Activated T-cell treated with anti-CD3 and anti-CD28 coated beads for 1 hour (primary cell): ENCODE measurements at places on chromosomes 5 and 9.
A peak's percentile ranks its signal among the peaks of the same experiment; 100 is the strongest.

- DNase-seq: no peak
These were observed 20.5 kb upstream of the B4GALT1 start for GRCh38 chr9:33187519-33188218.

DNA sequence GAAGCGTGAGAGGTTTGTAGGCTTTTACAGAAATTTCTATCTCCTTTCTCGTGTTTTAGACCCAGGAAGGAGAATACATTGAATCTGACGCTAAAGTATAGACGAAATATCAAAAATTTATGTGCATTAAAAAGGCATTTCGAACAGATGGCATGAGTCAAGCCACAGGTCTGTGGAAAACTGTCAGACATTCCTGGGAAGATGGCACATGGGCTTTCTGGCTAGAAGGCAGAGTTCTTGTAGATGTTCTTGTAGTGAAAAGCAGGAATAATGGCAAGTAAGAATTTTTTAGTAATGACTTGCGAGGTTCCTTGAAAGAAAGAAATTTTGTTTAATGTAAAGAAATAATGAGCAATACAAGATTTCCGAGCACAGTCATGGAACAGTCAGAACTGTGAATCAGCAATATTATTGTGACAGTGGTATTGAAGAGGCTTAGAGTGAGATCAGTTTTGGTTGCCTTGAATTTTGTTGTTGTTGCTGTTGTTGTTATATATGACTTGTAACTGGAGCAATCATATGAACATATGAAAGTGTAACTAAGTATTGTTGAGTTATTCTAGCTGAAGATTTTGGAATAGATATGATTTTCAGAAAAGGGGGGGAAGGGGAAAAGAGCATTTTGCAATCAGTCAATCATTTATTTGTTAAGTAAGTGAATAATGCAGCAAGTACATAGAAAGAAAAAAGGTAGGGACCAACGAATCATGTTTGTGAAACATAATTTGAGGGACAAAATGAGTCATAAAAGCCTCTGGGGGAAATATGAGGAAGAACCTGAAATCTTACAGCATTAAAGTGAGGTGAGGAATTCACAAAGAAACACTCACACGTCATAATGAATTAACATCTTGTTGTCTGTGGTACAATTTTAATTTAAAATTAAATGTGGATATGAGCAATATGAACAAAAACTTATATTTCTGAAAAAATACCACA, 339.0 kb upstream of the CTNND2 start:
- DNase-seq: no peak

- no peak for DNase-seq
These were observed 29.7 kb upstream of the FYB1 start for GRCh38 chr5:39249069-39249468.

GRCh38 chr9:80197661-80198060, 625.9 kb downstream of the TLE4 start:
- no peak for DNase-seq

DNA sequence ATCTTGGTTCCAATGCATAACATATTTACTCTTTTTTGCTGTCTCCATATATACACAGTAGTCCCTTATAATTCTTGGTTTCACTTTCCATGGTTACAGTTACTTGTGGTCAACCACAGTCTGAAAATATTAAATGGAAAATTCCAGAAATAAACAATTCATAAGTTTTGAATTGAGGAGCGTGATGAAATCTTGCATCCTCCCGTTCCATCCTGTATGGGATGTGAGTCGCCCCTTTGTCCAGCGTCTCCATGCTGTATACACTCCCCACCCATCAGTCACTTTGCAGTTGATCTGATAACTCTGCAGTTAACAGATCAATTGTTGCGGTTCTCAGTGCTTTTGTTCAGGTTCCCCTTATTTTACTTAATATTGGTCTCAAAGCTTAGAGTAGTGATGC, 11.5 kb upstream of the FAF2 start:
- DNase-seq: no peak

DNA sequence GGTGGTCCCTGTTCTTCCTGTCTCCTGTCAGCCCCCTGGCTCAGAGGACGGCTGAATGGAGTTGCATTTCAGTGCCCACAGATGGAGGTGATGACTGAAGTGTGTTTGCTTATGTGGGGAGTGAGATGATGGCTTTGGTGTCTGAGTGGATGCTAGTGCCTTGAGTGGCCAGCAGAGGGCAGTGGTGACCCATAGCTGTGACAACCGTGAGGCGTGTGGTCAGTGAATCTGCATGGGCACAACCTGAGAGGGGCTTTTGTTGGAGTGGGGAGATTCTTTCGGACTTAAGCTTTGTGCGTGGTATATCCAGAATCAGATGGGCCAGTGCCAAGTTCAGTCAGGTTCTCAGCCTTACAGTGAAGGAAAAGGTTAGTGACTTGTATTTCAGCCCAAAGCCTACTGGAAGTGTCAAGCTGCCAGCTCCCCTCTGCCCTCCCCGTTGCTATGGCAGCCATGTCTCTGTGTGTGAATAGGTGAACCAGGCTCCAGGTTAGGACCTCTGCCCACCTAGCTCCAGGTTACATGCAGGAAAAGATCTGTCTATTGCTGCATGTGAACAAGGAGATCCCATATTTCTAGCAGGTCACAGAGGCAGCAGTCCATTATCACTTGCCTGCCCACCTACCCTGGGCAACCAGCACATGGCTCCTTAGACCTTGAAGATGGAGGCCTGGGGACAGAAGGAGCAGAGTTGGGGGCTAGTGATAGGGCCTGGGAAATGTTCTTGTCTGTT, 14.7 kb upstream of the CXXC5 start:
- DNase-seq: peak; percentile 53

DNA sequence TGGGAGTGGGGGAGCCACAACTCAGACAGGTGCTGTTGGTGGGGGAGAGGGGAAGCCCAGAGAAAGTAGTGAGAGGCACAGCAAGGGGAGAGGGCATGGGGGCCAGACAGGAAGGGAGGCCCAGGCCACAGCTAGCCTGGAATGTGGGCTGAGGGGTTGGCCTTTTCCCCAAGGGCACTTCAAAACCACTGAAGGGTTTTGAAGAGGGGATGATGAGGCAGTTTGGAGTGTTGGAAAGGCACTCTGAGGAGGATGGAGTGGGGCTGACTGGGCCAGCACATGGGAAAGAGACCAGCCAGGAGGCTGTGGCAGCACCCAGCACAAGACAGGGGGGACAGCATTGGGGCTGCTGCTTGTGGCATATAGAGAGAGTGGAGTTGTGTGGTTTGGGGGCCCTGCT, 3.8 kb downstream of the PSD2 start:
- DNase-seq: no peak

DNA sequence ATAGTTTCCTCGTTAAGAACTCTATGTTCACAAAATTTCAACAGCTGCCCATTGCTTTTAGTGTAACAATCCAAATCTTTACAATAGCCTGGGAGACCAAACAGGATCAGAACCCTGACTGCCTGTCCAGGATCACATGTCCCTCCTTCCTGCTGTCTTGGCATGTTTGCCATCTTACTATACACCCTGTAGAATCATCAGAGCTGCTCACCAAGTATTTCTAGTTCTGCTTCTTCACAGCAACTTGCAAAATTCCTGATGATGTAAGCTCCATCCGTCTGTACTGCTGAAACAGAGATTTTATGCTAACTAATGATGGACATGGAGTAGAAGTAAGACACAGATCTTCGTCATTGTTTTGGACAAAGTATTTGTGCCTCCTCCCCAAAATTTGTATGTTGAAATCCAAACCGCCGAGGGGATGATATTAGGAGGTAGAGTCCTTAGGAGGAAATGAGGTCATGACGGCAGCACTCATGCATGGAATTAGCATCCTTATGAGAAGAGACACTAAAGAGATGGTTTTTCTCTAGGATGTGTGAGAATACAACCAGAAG, 464.9 kb upstream of the BRINP1 start:
- DNase-seq: no peak

- DNase-seq: no peak
These were observed 20.8 kb upstream of the CEP120 start for GRCh38 chr5:123444016-123444415.

DNA sequence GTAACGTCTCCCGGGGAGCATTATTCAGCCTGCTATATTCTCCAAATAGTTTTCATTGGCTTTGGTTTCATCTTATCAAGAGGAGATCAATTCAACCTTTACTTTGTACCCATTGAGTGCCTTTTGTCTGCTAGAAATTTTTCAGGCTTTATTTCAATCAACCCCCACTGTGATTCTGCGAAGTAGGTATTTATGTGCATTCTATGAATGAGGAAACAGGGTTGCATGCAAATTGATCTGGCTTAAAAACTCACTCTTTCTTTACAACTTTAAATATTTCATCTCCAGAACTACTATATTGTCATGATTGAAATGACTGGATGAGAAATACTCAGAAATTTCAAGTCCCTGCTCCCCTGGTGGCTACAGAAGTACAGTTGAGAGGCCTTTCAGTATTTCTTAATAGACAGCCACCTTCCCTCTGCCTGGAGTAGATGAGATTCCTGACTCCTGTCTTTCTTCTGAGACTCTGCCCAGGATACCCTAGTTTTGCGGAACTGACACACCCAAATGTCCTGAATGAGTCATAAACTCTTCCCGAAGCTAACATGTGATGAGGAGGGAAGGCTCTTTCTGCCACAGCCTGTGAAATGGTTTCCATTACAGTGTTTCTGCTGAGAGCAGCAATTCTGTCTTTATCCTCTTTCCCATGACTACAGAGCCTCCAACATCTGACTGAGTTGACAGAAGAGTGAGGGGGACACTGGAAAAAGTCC, 52.6 kb upstream of the TNC start:
- no peak for DNase-seq

DNA sequence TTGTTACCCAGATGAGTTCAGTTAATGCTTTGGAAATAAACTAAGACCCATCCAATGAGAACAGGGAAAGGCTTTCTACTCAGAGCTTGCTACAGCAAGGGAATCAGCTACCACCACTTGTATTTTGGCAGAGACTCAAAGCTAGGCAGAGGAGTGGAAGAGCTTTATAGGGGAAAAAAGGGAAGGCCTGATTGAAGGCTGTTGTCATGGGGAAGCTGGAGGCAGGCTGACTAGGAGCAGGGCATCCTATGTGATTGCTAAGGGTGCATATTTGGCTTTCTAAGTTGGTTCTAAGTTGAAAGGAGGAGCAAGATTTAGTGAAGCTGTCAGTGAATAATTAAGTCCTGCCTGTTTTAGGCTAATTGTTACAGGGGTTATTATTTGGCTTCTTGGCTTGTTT, 115.5 kb downstream of the PTTG1 start:
- DNase-seq: no peak

DNA sequence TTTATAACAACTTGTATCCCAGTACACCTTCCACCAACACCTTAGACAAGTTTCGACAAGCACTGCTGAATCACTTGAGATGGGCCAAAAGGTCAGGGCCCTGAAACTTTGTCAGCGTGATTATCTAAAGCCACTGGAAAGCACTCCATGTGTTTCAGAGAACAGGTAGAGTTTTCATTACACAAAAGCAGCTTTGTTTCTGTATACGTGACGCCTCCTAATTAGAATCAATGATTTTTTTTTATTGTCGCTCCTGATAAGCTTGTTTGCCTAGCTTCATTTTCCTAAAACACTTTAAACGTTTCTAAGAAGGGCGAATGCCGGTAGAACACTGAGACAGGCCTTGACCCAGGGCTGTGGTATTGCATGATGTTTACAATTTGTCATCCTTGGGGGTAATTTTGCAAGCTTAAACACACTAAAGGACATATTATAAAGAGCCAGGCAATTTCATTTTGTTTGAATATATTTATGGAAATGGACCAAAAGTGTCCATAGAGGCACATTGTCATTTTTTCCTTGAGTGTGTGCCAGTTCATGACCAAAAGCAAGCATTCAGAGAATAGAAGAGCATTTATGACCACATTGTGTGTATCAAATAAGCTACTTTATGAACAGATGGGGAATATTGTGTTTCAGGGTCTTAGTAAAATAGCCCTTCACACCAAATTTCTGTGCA, 193.6 kb downstream of the GLIS3 start:
- no peak for DNase-seq

- DNase-seq: no peak
These were observed 607.2 kb upstream of the CLINT1 start for GRCh38 chr5:158466191-158466590.

GRCh38 chr9:112218908-112219307, 43.8 kb upstream of the SUSD1 start:
- DNase-seq: no peak

- DNase-seq: no peak
These were observed 2.6 kb upstream of the PSIP1 start for GRCh38 chr9:15513335-15513734.

- DNase-seq: no peak
These were observed 28.2 kb downstream of the SARDH start for GRCh38 chr9:133709691-133710571.

GRCh38 chr9:126646162-126646561, 32.4 kb downstream of the LMX1B start:
- no peak for DNase-seq

- no peak for DNase-seq
These were observed 371.7 kb upstream of the POU5F2 start for GRCh38 chr5:94113087-94113486.

DNA sequence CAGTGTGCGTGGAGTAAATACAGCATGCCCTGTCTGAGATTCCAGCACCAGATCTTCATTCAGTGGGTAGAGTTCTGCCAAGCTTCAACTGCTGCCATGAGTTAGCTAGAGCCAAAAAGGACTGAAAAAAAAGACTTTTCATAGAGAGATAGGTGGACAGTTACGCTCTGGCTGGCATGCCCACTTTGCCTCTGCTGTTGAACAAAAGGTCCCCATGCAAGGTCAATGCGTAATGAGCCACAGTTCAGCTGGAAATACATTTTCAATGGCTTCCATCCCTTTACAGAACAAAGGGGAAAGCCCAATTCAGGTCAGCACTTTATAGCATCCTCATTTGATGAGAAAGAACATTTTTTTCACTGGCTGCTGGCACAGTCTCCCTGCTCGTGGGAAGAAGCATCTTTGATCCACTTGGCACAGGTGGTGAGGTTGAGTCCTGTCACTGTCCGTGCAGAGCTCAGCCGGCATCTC, 86.9 kb upstream of the ERCC6L2 start:
- no peak for DNase-seq

GRCh38 chr5:134568761-134569695, 43.6 kb downstream of the JADE2 start:
- no peak for DNase-seq

- DNase-seq: no peak
These were observed 588.6 kb upstream of the DMAC1 start for GRCh38 chr9:8388132-8388531.

GRCh38 chr5:107282061-107282460, 388.7 kb downstream of the EFNA5 start:
- no peak for DNase-seq
